Esophagus muscularis mucosa (tissue), 4 donors: ENCODE measurements at places on chromosomes 12 and 14. TPM values are rescaled to one million over a fixed set of nuclear protein-coding genes. Genes with fewer than 3 reads are reported as not detected.
A peak's percentile ranks its signal among the peaks of the same experiment; 100 is the strongest.

RNF212B gene
- total RNA-seq, result not detected

ERGIC2 gene
- 83.0 TPM for total RNA-seq

CLEC6A gene
- total RNA-seq, result not detected

MYF5 gene
- not detected for total RNA-seq

RFLNA gene
- total RNA-seq, result 1.2 TPM

SLC16A7 gene
- total RNA-seq, result 28.4 TPM

GRCh38 chr14:64279704-64280668, 14.2 kb downstream of the ESR2 start:
- no peak overlapping the region for H3K27ac ChIP-seq
- H3K27me3 ChIP-seq, result no peaks in the 10 kb centered on the region
- no peak for DNase-seq
- H3K36me3 ChIP-seq, result no peaks in the 10 kb centered on the region

DNA sequence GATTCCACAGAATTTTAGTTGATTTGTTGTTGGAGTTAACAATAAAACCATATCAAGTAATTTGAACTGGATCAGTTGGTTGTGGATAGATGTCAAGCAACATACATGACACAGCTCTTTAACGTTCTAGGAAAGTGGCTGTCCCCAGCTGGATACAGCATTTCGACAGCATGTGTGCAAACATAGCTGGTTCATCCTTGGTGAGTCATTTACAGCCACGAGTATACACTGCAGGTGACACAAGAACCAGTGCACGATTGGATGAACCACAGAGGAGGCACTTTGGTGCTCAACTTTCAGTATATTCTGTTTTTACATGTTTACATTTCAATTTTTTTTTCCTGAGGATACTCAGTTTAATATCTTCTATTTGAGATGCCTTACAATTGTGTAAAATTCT, 242.4 kb downstream of the TMEM117 start:
- H3K27ac ChIP-seq, result no peak overlapping the region
- no peaks in the 10 kb centered on the region for H3K27me3 ChIP-seq
- H3K36me3 ChIP-seq, result no peaks in the 10 kb centered on the region

DNA sequence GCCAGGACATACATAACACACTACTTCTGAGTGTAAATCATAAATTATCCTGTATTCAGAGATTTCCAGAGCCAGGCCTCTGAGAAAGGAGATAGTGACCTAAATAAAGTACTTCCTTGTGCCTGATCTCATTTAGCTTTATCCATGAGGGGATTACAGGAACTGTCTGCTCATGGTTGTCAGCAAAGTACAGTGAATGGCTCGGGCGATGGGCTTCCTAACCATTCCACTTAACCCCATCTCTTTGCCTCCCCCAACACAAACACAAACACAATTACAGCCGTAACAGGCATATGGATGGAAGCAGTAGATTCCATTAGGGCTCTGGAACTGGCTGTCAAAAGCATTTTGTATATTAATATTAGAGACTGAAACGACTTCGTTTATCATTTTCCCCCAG, 206.7 kb upstream of the CPNE8 start:
- H3K4me1 ChIP-seq, result no peaks in the 10 kb centered on the region
- DNase-seq, result no peak
- no peak overlapping the region for H3K4me3 ChIP-seq
- H3K27ac ChIP-seq, result no peak overlapping the region
- H3K27me3 ChIP-seq, result no peaks in the 10 kb centered on the region
- no peaks in the 10 kb centered on the region for H3K36me3 ChIP-seq

- peaks cover 12% of the 10 kb centered on the region for H3K4me1 ChIP-seq
- H3K36me3 ChIP-seq, result no peaks in the 10 kb centered on the region
- no peak overlapping the region for H3K4me3 ChIP-seq
These were observed 590.4 kb downstream of the MED13L start for GRCh38 chr12:115687094-115687493.

- no peaks in the 10 kb centered on the region for H3K36me3 ChIP-seq
- H3K27me3 ChIP-seq, result no peaks in the 10 kb centered on the region
- peaks cover 16% of the 10 kb centered on the region for H3K4me1 ChIP-seq
- H3K4me3 ChIP-seq, result no peak overlapping the region
These were observed 188.9 kb downstream of the TMX1 start for GRCh38 chr14:51428981-51429380.

GRCh38 chr14:42112108-42112507, 505.4 kb downstream of the LRFN5 start:
- H3K36me3 ChIP-seq, result no peaks in the 10 kb centered on the region
- no peaks in the 10 kb centered on the region for H3K4me1 ChIP-seq
- H3K4me3 ChIP-seq, result no peak overlapping the region

DNA sequence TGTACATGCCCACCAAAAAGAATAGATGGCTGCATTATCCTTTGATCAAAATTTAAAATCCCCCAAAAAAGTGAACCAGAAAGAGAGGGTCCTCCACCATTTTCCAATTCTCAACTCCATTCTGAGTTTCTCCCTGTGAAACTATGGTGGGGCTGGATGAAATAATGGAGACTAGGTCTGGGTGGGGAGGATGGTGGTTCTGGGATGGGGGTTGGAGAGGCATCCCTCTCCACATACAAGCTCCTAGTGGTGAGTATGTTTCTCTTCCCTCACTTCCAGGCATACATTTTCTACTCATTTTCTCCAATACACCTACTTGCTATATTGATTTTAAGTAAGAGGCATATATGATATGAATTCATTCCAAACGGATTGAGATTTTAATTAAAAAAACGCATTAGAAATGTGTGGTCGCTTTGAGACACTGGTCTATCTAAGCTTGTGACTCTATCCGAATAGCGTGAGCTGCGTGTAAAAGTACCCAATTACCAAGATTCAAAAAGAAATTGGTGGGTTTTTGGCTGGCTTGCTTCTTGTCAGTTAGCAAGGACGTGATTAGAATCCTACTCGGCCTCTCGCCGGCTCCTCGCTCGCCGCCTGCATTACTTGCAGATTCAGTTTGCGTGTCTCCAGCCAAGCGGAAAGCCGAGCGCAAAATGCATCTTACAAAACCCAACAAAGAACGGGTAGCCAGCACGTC, 3.4 kb downstream of the ASCL1 start:
- DNase-seq, result no peak
- H3K4me3 ChIP-seq, result no peak overlapping the region
- H3K27ac ChIP-seq, result no peak overlapping the region
- peaks cover 38% of the 10 kb centered on the region for H3K4me1 ChIP-seq

- no peak overlapping the region for H3K4me3 ChIP-seq
- H3K36me3 ChIP-seq, result no peaks in the 10 kb centered on the region
- H3K4me1 ChIP-seq, result peaks cover 17% of the 10 kb centered on the region
- no peak for DNase-seq
- H3K27ac ChIP-seq, result no peak overlapping the region
- H3K27me3 ChIP-seq, result no peaks in the 10 kb centered on the region
These were observed 250.6 kb downstream of the KSR2 start for GRCh38 chr12:117718141-117718540.

DNA sequence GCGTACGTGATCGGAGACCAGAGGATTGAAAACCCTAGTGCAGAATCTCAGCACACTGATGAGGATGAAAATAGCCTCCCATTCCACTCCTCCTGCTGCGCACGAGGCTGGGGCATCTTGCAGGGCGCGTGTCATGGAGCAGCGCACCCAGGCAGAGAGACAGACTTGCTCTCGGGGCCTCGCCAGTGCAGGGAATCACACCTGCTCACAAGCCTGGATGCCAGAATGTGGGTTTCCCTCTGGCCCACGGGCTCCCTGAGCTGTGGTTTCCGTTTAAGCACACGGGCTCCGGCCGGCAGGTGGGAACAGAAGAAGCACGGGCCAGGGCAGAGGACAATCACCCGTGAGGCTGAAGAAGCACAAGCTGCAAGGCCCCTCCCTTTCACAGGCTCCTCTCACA, 2.0 kb downstream of the FGF6 start:
- H3K27me3 ChIP-seq, result peaks cover 17% of the 10 kb centered on the region
- no peaks in the 10 kb centered on the region for H3K4me1 ChIP-seq
- DNase-seq, result peak; percentile 86
- H3K27ac ChIP-seq, result no peak overlapping the region

DNA sequence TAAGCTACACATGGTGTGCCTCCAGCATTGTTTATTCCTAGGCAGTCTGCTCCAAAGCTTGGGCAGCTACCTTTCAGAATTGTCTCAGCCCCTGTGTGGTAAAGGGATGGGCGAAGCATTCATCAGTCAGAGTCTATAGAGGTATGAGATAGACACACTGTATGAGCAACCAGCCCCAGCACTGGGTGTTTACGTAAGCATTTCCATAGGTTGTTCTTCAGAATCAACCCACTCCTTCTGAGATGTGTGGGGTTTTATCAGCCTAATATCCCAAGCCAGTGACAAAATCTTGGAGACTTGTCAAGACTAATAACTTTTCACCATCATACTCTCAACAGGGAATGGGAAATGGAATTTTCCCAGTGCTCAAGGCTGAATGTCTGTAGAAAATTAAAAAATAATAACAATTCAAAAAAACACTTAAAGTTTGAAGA, 98.2 kb downstream of the BTG1 start:
- H3K27me3 ChIP-seq, result no peaks in the 10 kb centered on the region
- no peak overlapping the region for H3K27ac ChIP-seq
- no peak overlapping the region for H3K4me3 ChIP-seq
- no peak for DNase-seq
- H3K36me3 ChIP-seq, result no peaks in the 10 kb centered on the region

GRCh38 chr14:104286496-104286895, 148.1 kb downstream of the KIF26A start:
- no peak for DNase-seq
- no peak overlapping the region for H3K4me3 ChIP-seq
- H3K36me3 ChIP-seq, result no peaks in the 10 kb centered on the region
- no peaks in the 10 kb centered on the region for H3K4me1 ChIP-seq

- H3K27me3 ChIP-seq, result no peaks in the 10 kb centered on the region
- no peak for DNase-seq
- H3K36me3 ChIP-seq, result no peaks in the 10 kb centered on the region
- no peak overlapping the region for H3K4me3 ChIP-seq
These were observed 24.0 kb downstream of the CCDC38 start for GRCh38 chr12:95918194-95918993.

DNA sequence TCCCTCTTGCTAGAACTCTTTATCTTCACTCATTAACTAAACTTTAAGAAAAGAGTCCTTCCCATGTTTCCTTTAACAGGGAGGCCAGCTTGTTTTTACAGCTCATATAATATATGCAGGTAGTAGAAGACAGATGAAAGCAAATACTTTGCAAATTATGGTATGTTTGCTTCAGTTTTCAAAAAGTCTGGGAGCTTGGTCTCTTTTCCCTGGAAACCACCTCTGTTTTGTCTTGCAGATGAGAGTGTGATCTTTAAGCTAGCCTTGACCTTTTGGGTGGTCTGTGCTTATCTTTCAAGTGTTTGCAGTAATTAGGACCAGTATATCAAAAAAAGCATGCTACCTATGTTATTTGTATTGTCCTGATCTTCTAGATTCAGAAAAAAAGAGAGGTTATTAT, 62.7 kb downstream of the ERC1 start:
- no peak overlapping the region for H3K4me3 ChIP-seq
- DNase-seq, result no peak
- H3K4me1 ChIP-seq, result peaks cover 23% of the 10 kb centered on the region
- no peaks in the 10 kb centered on the region for H3K36me3 ChIP-seq
- no peak overlapping the region for H3K27ac ChIP-seq

- H3K4me1 ChIP-seq, result peaks cover 26% of the 10 kb centered on the region
- H3K27ac ChIP-seq, result peak overlapping the region; percentile 61
- H3K4me3 ChIP-seq, result peak overlapping the region; percentile 72
- no peak for DNase-seq
These were observed 449 bp upstream of the LTBP2 start for GRCh38 chr14:74612350-74613021.

DNA sequence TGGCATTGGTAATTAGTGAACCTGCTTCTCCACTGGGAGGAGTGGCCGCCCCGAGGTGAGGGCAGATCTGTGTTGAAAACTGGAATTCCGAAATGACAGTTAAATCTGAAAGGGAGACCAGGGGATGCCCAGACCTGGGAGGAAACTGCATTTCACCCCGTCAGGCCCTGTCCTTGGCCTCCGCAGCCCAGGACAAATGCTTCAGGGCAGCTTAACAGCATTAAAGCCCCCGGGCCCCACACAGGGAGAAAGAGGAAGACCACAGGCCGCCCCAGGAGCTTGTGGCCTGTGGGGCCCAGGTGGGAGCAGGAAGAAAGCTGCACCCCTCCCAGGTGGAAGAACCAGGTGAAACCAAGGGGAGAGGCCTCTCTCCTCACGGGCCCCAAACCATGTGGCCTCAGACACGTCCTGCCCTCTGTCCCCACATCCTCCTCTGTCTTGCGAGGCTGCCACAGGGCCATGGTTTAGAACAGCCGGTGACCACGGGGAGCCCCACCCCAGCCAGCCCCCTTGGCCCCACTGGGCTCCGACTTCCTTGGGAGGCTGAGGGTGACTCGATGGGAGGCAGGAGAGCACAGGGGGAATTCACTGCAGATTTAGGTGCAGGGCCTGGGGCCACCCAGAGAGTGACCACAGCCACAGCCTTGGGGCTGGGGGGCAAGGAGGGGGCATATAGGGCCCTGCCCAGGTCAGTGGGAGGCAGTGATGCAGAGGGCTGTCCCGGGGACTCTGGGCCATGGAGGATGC, 265.4 kb downstream of the ADGRD1 start:
- DNase-seq, result no peak
- no peaks in the 10 kb centered on the region for H3K36me3 ChIP-seq
- no peak overlapping the region for H3K27ac ChIP-seq
- no peaks in the 10 kb centered on the region for H3K27me3 ChIP-seq

DNA sequence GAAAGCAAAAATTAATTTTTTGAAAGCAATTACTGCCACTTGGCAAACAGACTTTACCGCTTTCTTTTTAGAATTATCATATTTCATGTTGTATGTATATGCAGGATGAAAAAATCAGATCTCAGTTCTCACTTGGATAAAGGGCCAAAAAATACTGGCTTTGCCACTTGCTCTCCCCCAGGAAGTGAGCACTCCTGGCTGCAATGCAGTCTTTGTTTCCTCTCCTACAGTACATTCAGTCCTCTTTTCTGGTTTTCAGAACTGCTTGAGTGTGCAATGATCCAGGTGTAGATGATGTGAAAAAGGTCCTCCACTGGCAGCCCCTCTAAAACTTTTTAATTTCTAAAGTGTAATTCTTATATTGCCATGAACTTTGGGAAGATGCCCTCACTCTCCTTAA, 183.4 kb downstream of the SLC25A21 start:
- DNase-seq, result no peak
- H3K27ac ChIP-seq, result no peak overlapping the region
- H3K27me3 ChIP-seq, result no peaks in the 10 kb centered on the region
- H3K36me3 ChIP-seq, result no peaks in the 10 kb centered on the region

DNA sequence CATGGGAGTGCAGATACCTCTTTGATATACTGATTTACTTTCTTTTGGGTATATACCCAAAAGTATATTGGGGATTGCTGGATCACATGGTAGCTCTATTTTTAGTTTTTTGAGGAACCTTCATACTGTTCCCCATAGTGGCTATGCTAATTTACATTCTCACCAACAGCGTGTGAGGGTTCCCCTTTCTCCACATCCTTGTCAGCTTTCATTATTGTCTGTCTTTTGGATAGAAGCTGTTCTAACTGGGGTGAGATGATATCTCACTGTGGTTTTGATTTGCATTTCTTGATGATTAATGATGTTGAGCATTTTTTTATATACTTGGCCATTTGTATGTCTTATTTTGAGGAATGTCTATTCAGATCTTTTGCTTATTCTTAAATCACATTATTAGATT, 44.1 kb upstream of the JDP2 start:
- no peaks in the 10 kb centered on the region for H3K4me1 ChIP-seq
- no peak overlapping the region for H3K4me3 ChIP-seq
- H3K27ac ChIP-seq, result no peak overlapping the region
